ENCODE measurements at places on chromosomes 13 and 19.

DNA sequence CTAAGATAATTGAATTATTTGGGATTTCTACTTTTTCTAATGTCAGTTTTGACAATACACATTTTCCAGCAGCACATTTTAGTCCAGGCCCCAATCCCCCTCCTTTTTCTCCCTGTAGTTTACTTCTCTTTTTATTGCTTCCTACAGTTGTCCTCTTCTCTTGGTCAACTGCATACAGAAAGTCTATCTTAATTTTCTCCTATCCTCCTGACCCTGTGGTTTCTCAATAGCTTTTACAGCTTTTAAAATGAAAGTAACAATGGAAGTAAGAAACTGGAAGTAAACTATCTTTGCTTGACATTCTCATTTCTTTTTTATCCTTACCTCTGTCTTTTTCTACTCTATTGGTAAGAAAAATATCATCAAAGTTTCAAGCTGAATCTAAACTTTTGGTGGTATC lies 106.5 kb upstream of the OXGR1 start:
- DNase-seq: no peak

- no peak for DNase-seq
Measured at GRCh38 chr19:39131255-39131755, 5.7 kb downstream of the PAK4 start.

- DNase-seq: no peak
Measured at GRCh38 chr13:94692030-94692429, 20.3 kb downstream of the SOX21 start.

DNA sequence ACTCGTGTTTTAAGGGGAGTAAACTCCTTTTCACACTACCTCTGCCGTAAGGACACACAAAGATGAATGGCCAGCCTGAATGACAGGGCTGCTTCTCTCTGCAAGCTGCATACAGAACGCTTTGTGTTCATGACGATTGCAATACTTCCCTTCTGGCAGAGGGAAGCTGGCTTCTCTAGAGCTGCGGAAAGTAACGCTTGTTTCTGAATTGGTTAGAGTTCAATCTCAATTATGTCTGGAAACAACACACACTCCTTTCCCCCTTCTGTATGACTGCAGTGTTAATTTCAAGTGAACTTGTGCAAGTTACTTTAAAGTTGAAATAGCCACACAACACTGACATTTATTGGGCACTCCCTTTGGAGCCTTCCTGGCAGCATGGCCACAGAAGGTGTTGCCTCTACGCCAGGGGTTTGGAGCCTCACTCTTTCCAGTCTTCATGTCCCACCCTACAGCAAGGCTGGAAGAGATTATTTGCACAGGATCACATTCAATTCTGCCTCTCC lies 242.6 kb downstream of the NDFIP2 start:
- no peak for DNase-seq

GRCh38 chr19:14505488-14506239 lies 9.7 kb upstream of the GIPC1 start:
- DNase-seq: peak; percentile 50

DNA sequence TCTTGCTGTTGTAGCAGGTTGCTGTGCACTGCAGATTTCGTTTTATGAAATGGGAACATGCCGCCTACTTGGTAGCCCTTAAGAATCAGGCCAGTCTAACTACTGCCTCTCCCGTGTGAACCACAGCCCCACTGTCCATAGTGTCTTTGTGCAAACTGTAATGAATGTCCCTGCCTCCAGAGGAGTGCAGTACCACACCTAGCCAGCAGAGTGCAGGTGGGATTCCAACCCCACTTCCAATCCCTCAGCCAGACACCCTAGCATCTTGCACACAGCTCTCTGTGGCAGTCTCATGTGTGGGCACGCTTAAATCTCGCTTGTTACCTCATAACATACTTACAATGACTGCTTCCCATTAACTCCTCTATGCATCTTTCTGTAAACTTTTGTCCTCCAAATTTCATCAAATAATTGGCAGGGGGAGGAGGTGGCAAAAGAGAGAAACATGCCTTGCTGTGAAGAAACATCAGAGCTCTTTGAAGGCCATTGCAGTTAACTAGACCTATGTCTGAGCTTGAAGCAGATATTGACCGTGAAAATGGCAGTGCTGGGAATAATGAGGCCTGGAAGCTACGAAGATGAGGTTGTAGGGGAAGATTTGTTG lies 47.2 kb downstream of the ZAR1L start:
- DNase-seq: peak; percentile 7

DNA sequence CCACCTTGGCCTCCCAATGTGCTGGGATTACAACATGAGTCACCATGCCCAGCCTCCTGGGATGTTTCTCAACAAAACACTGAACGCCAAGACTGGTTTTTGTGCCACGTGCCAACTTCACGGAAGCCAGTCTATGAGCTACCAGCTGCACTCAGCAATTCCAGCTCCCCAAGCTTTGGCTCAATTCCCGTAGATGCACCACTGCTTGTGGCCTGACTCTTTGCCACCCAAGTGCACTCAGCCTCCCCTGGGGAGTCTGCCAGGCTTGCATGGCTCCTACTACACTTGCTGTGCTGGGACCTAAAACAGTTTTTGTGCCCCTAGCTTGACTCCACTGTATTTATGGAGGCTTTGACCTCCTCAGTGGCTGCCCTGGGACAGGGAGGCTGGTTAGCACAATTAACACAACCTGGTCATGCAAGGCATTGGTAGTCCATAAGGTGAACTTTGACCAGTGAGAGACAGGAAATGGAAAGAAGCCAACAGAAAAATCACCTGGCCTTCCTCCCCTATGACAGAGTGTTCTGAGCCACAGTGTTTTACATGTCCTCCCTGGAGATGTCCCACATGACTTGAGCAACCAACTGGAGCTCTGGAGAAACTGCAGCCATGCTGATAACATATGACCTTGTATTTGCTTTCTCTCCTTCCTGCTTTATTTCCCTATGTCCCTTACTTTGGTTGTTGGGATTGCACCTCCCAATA lies 1173.1 kb downstream of the UQCRFS1 start:
- no peak for DNase-seq

DNA sequence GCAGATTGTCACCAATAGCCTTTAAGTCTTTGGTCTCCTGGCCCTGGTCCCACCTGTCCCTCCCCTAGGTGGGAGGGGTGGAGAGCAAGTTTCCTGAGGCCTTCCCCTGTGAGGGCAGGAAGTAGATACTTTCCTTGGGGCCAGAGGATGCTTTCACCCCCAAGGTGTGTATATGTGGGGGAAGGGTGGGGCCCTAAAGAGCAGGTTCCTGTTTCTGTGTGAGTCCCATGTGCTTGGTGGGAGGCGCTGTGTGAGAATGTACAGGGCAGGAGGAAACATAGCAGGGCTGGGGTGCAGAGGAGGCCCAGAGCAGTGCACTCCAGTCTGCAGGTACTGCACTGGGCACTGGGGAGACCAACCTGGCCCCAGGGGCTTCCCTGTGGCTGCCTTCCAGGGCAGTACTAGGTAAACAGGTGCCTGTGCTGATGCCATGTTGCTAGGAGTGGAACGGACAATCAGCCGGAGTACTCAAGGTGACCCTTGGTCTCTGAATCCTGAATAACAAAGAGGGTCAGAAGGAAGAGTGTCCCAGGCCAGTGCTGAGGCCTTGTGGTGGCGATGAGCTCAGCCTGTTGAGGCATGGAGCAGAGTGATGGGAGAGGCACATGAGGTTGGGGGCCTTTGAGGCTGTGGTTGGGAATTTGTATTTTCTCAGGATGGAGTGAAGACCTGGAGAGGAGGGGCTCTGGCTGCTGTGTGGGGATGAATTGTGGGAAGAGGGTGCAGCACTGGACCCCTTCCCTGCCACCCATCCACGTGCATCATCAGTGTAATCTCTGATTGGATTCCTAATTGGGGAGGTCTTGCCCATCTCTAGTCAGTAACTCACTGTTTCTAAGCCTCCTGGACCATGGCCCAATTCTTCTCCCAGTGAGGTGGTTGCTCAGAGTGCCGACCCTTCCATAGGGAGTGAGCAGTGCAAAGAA lies 5.1 kb downstream of the EGLN2 start:
- peak; percentile 40 for DNase-seq

- DNase-seq: no peak
Measured at GRCh38 chr19:7744199-7744786, 3.0 kb downstream of the CD209 start.

- no peak for DNase-seq
Measured at GRCh38 chr19:17616961-17617806, 61.7 kb downstream of the COLGALT1 start.

DNA sequence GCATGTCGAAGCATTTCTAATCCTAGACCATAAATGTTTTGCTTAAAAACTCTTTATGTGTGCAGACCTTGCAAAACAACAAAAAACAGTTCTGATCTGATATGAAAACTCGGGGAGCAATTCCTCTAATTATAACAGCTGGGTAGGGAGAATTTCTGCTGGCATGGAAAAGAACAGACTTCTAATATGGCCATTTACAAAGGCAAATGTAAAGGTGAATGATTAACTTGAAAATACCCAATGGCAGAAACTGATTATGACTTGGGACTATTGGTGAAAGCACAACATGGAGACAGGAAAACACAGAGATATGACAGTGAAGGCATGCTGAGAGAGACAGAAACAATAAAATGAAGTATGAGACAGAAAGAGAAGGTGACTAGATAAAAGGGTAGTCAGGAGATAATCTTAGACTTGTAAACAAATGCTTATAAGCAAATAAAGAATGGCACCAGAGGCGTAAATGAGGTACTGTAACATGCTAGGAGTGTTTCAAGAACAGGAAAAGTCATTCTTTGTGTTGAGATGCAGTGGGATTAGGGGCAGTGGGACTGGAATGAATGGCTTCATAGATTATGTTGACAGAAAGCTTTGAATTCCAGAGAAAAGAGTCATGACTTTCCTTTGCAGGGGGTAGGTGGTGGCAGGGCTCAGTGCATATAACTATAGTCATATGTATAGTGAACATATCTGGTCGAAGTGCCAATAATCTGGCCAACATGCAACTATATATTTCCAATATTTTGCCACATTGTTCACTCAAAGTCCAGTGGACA lies 393.0 kb downstream of the ITGBL1 start:
- no peak for DNase-seq

- no peak for DNase-seq
Measured at GRCh38 chr13:40181203-40181845, 485.1 kb downstream of the FOXO1 start.

DNA sequence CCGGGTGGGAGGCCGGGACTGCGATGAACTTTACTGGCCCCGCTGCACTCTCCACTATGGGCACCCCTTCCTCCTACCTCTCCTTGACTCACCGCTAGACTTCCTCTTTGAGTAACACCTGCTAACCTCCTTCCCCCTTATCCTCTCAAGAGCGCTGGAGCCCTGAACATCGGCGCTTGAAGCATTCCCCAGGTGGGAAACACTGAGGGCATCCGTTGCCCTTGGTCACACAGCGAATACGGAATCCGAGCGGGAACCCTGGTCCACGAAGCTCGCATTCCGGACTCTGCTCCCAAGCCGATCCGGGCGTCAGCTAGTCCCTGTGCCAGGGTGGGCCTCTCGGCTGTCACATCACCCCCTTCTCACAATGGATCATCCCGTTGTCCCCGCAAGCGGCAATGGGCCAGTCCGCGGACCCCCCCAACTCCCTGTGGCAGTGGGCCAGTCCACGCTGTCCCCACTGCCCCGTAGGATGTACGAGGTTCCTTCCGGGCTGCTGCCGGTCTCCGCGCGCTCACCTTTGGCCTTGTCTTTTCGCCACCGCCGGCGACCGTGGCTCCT lies 4.2 kb downstream of the LIPE start:
- peak; percentile 25 for DNase-seq

DNA sequence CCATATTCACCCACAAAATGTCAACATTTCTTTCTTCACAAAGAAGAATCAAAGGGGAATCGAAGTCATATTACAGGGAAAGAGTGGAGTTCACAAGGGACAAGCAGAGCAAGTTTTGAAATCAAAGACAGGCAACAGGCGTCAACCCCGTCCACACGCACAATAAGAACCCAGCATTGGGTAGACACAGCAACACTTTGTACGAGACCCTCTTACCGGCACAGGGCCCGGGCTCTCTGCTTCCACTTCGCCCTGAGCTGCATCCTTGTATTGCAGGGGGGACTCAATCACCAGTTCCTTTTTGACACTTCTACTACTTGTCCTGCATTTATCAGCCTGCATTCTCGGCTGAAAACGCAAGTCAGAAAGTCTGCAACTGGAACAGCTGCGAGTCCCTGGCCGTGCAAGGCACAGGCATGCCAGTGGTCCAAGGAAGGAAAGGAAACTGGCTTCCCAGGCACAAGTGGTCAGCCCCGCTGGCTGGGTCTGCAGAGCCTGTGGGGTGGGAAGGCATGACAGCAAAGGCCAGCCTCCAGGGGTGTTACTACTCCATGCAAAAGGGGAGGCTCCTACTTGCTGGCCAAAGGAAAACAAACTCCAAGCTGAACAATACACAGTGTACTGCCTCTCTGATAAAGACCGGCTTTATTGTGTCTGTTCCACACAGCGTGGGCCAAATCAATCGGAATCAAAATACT lies at the start of gene DOCK9:
DOCK9 (minus strand) TSS at position 497 of the 698 bp plus-strand sequence; CDS start at position 342, 155 bp downstream.
- DNase-seq: no peak

DNA sequence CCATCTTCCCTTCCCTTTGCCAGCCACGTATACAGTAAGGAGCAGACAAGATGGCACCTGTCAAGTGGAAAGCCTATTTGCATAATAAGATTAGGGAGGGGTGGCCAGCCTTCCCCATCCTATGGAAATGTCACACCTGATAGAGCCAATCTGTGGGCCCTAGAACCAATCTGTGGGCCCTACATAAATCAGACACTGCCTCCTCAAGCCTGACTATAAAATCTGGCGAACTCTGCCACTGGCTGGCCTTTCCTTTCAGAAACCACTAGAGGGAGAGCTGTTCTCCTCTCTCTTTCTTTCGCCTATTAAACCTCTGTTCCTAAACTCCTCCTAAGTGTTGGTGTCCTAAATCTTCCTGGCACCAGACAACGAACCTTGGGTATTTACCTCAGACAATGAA lies 231.5 kb upstream of the KLHL1 start:
- DNase-seq: no peak

GRCh38 chr19:821825-822503 lies at the start of gene PLPPR3:
TSS of gene PLPPR3 (minus strand) at chr19:821955. CDS start at chr19:821559, 396 bp downstream.
- no peak for DNase-seq

- peak; percentile 10 for DNase-seq
Measured at GRCh38 chr19:34963573-34964406, at the start of gene ZNF792. TSS of gene ZNF792 (minus strand) at chr19:34964229. CDS start at chr19:34963662, 567 bp downstream.

- no peak for DNase-seq
Measured at GRCh38 chr13:113796964-113797676, 38.1 kb downstream of the TMEM255B start.

- no peak for DNase-seq
Measured at GRCh38 chr13:45178349-45179162, 22.3 kb downstream of the KCTD4 start.

DNA sequence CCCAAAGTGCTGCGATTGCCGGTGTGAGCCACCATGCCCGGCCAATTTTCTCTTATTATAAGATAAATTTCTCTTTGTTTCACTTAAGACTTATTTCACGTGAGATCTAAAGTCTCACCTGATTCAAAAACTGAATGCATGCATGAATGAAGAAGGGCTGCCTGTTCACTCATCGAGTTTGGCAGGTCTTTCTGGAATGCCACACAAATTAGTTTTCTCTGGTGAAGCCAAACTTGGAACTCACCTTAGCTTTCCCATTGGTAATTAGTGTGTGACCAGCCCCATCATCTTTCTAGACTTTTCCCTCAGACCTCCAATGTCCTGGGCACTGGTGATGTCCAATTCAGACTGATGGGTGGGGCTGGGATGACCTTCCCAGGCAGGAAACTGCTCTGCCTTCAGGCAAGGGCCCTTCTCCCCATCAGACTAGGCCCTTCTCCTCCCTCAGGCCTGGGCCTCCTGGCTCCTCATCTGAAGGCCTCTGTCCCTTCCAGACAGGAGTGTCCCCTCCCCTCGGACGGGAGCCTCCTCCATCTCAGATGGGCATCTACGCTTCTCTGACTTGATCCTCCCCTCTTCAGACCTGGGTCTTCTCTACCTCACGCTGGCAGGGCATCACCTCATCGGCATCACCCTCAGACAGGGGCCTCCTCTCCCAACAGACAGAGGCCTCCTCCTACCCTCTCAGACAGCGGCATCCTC lies 14.4 kb downstream of the C3 start:
- DNase-seq: no peak

Measured in activated CD4-positive, CD25-positive, alpha-beta regulatory T cell treated with anti-CD3 and anti-CD28 coated beads, Interleukin-2, amount 50 U/mL, for 16 hours (primary cell).